ENCODE measurements at places on chromosomes 5 and 9. TPM values are rescaled to one million over a fixed set of nuclear protein-coding genes. Genes with fewer than 3 reads are reported as not detected.

MYOT gene
- not detected for total RNA-seq

PCDHB7 gene
- total RNA-seq: not detected

FAM78A gene
- 88.3 TPM for total RNA-seq

SETX gene
- 97.7 TPM for total RNA-seq

CHD1 gene
- 116 TPM for total RNA-seq

TSC1 gene
- total RNA-seq: 58.0 TPM

PFN3 gene
- total RNA-seq: not detected

GABBR2 gene
- total RNA-seq: not detected

LRRTM2 gene
- 0.35 TPM for total RNA-seq

SPAG8 gene
- 2.0 TPM for total RNA-seq

ZNF879 gene
- 7.6 TPM for total RNA-seq

TPPP gene
- total RNA-seq: 1.2 TPM

SYNPO gene
- total RNA-seq: not detected

PCDHGC5 gene
- 0.31 TPM for total RNA-seq

PCDHA7 gene
- not detected for total RNA-seq

IRX4 gene
- total RNA-seq: not detected

STING1 gene
- total RNA-seq: 96.6 TPM

CACFD1 gene
- 4.5 TPM for total RNA-seq

CDX1 gene
- not detected for total RNA-seq

PCDHB3 gene
- not detected for total RNA-seq

ACTBL2 gene
- not detected for total RNA-seq

JAK2 gene
- 30.0 TPM for total RNA-seq

TEX48 gene
- not detected for total RNA-seq

NREP gene
- 8.4 TPM for total RNA-seq

FGFR4 gene
- total RNA-seq: 1.3 TPM

C9orf72 gene
- 19.0 TPM for total RNA-seq

INSL4 gene
- total RNA-seq: not detected

HDHD3 gene
- 6.1 TPM for total RNA-seq

BAG1 gene
- total RNA-seq: 83.4 TPM
